ENCODE measurements at places on chromosomes 2 and 18.

DNA sequence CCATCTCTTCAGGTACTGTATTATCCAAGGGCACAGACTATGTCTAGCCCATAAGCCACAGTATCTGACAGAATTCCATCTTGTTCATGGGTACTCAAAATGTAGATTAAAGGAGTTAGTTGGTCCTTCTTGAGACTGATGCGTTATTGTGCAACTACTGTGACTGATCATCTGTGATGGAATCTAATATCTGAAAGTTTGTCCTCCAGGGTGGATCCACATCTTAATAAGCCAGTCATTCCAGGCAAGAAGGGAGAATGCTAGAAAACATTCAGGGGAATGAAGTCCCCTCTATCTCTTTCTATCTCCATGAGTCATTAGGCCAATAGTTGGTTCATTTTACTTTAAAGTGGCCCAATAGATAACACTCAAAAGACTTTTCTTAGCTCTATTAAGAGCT is 252.6 kb downstream of the EXOC6B start:
- DNase-seq, result no peak

DNA sequence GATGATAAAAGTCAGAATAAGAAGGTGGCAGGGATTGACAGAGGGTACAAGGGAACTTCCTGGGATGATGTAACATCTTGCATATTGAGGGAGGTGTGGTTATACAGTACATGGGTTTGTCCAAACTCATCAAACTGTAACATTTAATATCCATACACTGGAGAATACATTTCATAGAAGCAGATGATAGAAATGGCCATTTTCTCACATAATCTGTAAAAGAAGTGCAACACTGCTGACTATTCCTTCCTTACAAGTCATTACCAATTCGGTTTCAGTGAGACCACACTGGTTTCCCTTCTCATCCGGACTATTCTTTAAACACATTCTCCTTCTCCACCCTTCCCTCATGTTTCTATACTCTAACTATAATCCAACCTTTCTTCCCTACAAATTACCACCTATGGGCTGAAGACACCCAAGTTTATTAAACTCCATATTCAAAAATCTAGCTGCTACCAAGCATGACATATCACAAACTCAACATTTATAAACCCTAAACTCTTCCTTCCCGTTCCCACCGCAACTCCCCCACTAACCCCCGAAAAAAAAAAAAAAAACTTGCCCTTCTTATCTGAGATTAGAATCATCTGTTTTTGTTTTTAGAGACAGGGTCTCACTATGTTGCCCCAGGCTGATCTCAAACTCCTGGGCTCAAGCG is 1.6 kb downstream of the COX7A2L start:
- no peak for DNase-seq

- DNase-seq, result no peak
These were observed 212.3 kb upstream of the TRIB2 start for GRCh38 chr2:12504443-12504842.

DNA sequence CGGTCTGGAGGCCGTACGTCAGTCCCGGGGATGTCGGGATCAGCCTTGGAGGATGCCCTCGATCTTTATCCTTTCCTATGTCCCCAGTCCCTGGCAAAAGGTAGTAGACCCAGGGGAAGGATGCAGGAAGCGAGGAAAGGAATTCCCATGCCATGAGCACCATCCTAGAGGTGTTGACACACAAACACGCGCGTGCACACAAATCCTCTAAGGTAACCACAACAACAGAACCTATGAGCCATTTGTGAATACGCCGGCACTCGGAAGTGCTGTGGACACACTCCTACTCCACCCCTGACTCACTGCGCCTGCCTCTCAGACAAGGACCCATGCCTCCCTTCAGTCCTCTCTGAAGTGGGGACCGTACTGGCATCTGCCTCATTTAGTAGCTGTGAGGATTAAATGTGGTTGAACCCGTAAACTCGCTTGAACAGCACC is 11.3 kb upstream of the MLPH start:
- no peak for DNase-seq

DNA sequence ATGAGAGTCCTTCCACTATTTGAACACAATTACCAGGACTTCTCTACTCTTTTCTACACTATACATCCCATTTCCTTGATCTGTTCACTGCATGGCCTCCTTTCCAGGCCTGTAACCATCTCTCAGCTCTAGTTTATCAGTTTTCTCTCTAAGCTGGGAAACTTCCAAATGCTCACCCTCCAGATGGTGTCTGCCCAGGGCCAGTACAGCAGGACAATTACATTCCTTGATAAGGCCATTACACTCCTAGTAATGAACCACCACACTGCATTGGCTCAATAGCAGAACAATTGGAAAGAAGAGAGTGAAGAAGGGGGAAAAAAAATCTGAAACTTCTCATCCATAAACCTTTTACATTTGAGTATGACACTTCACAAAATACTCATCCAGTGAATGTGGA is 359.1 kb downstream of the ALK start:
- DNase-seq, result no peak

DNA sequence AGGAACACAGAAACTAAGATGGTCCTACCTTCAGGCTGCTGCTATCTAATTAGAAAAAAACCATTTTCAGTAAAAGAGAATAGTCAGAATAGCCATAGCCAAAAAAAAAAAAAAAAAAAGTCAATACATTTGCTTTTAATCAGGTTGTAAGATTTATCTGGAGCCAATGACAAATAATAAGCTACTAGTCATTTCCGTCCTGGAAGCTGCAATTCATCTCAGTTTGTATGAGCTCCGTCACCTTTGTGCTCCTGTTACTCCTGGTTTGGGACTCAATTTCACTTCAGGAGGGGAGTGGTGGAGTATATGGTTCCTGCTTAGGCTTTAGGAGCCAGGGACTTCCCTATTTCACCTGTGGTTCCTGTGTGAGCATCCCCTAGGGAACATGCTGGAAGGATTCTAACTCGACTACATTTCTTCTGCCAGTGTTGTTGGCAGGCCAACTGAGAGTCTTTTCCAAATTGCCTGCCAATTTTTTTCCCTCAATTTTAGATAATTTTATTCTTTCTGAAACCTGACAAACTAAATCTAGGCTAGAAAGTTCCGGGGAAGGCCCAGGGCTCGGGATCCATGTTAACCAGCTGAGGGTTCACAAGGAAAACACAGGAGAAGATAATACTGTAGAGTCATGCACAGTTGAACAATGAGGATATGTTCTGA is 481.8 kb downstream of the DLGAP1 start:
- no peak for DNase-seq

DNA sequence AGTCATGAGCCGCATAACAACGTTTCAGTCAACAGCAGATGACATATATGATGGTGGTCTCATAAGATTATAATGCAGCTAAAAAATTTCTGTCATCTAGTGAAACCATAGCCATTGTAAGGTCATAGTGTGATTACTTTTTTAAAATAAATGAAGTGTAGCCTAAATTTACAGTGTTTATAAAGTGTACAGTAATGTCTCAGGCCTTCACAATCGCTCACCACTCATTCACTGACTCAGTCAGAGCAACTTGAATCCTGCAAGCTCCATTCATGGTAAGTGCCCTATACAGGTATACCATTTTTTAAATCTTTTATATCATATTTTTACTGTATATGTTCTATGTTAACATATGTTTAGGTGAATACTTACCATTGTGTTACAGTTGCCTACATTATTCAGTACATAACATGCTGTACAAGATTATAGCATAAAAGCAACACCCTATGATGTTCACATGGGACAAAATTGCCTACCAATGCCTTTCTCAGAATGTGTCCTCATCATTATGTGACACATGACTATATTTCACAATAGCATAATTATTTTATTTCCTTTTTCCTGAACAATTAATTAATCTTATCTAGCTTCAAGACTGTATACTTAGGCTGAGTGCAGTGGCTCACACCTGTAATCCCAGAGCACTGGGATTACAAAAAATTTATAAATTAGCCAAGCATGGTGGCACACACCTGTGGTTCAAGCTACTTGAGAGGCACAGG is 1115.9 kb upstream of the ZEB2 start:
- DNase-seq, result no peak

DNA sequence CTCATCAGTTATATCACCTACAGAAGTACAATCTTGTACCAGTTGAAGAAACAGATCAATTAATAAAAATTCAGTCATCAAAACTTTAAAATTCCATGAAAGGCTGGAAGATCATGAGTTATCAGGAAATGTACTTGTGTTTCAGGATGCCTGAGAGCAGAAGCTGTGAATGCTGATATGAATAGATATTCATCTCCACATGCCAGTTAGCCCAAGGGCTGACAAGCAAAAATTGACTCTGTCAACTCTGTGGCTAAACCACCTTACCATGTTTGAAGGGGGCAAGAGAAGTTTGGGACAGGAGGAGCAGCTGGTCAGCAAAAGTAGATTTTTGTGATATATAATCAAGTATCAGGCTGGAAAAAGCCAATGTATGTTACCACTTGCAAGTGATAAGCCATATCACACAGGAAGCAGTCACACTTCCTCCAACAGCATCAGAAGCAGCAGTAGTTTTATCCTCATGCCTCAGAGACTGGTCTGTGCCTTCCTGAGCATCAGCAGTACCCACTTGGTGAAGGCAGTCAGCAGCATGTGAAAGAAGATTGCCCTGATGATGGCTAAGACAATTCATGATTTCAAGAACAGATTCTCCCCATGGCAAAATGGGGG is 328.2 kb upstream of the CNTNAP5 start:
- no peak for DNase-seq

GRCh38 chr2:232349546-232349945 is 29.0 kb upstream of the ALPP start:
- no peak for DNase-seq

- no peak for DNase-seq
These were observed 91.4 kb downstream of the ALPK2 start for GRCh38 chr18:58537272-58538038.

GRCh38 chr2:190107409-190107808 is 44.9 kb upstream of the MSTN start:
- no peak for DNase-seq

DNA sequence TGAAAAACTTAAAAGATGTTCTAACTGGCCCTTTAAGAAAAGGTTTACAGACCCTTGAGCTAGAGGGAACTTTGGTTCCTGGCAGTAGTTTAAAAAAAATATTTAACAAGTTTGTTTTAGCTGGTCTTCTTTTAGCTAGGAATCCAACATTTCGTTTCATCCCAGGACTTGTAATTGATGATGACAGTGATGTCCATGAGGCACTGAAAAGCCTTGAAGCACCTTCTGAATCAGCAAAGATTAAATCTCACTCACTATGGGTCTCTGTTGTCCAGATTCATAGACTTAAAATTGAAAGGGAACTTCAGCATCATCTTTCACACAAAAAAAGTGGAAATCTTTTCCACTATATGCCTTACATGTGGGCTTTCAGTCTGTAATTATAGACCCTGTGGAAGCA is 102.9 kb upstream of the ETAA1 start:
- no peak for DNase-seq

DNA sequence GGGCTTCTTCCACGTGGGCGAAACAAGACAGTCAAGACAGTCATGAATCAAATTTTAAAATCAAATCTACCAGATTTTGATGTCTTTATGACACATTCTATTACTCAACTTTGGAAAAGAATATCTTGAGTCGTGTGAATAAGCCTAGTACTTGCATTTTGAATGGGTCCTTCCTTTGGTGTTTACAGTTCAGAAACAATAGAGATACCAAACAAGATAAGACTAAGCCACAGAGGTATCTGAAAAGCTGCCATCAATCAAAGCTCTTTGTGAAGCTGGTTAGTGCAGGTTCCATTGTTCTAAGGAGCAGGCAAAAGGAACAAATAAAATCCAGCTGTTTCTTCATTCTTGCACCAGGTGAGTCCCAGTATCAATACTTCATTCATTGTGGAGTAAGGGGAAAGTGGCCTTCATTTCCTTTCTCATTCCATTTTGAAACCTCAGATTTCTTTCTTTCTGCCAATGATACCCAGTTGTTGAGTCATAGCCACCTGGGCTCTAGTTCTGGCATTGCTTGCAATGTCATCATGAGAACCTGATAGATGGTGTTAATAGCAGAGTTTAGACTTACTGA is 151.7 kb upstream of the L3MBTL4 start:
- DNase-seq, result no peak

GRCh38 chr2:26438526-26438925 is 36.8 kb downstream of the DRC1 start:
- no peak for DNase-seq

DNA sequence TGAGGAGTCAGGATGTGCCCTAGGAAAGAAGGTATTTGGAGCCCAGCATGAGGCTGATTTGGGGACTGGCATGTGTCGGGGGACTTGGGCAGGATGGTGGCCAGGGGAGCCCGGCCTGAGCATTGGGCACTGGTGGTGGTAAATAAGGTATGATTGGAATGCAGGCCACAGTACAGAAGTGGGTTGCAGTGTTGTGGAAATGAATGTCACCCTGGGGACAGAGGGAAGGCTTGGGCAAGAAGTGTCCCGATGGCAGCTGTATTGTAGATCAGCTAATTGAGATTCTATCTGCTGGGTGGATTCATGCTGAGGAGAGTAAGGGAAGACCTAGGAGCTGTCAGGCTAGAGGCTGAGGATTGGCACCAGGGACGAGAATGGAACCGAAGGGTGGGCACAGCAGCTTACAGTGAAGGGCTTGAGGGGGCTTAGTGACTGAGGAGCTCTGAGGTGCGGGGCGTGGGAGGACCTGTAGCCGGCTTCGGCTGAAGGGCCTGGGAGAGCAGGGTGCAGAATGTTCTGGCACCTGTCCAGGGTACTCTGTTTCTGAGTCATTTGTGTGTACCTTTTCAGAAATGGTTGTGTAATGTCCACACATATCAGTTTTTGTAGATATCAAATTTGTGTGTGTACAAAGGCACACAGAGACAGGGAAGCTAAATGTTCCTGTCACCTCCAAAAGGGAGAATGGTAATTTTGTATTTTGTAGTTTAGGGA is 170.2 kb downstream of the PRKCE start:
- DNase-seq, result no peak

- no peak for DNase-seq
These were observed 49.3 kb downstream of the TNS1 start for GRCh38 chr2:217953531-217953932.

GRCh38 chr2:15780234-15780633 is 160.1 kb upstream of the MYCN start:
- no peak for DNase-seq

GRCh38 chr18:50119296-50119695 is 75.7 kb downstream of the MYO5B start:
- DNase-seq, result no peak

- DNase-seq, result no peak
These were observed 53.9 kb upstream of the RAB27B start for GRCh38 chr18:54774423-54774822.

GRCh38 chr2:110994250-110994961 is 126.3 kb upstream of the BCL2L11 start:
- no peak for DNase-seq

- DNase-seq, result no peak
These were observed 2.1 kb upstream of the SLC30A3 start for GRCh38 chr2:27264753-27265535.
